ENCODE measurements at places on chromosomes 16 and 17. TPM values are rescaled to one million over a fixed set of nuclear protein-coding genes. Genes with fewer than 3 reads are reported as not detected.

The PCTP gene
- 20.4 TPM for total RNA-seq

The SPN gene
- 1.7 TPM for total RNA-seq

DNA sequence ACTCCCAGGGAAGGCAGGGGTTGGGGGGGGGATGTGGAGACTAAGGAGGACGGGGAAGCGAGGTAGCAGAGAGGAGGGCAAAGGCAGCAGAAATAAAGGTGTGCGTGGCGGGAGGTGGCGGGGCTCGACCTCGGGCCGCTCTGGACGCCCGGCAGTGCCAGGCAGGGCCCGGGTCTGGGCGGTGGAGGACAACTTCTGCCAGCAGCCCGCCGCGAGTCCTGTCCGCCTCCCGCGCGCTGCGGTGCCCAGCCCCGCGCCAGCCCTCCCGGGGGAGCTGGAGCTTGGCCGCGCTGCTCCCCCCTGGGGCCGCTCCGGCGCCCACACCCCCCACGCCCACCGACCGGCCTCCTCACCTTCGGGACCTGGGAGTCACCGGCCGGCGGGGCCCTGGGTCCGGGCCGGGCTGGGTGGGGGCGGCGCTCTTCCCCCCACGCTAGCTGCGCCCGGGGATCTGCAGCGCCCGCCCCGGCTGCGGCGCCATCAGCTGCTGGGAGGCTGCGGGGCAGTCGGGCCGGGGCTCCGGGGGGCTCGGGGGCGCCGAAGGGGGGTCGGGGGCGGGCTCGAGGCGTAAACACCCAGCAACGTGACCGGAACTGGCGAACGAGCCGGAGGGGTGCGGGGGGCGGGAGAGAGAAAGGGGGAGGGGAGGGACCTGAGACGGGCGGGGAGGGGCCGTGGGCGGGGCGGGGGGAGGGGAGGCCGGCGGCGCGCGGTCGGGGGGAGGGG is at the start of gene CCDC92B:
Gene CCDC92B (minus strand): TSS at position 595 of the 726 bp plus-strand sequence. CDS start 14,507 bp downstream, outside the sequence.
- DNase-seq: no peak

- DNase-seq: no peak
Observed at GRCh38 chr16:87368029-87368770, 15.4 kb downstream of the FBXO31 start.

- DNase-seq: no peak
Observed at GRCh38 chr17:68495081-68495480, 17.1 kb upstream of the PRKAR1A start.

The NPIPB6 gene
- total RNA-seq: 0.25 TPM

- DNase-seq: no peak
Observed at GRCh38 chr17:71084219-71084618, 914.9 kb downstream of the KCNJ2 start.
